ENCODE measurements at places on chromosomes 2 and 18.

- no peak for DNase-seq
Observed at GRCh38 chr2:19714926-19715325, 186.9 kb downstream of the TTC32 start.

DNA sequence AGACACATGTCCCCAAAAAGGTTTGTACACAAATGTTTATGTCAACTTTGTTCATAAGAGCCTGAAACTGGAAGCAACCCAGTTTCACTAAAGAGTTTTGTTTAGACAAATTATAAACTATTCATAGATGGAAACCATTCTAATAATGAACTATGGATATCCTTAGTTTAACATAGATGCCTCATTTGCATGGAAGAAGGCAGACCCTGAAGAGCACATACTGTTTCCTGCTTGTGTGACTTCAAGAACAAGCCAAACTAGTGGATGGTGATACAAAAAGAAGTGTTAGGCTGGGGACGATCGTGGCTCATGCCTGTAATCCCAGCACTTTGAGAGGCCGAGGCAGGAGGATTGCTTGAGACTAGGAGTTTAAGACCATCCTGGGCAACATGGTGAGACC is 48.1 kb downstream of the ACOXL start:
- no peak for DNase-seq

- DNase-seq, result no peak
Observed at GRCh38 chr2:74036450-74037195, 51.9 kb downstream of the TET3 start.

- DNase-seq, result no peak
Observed at GRCh38 chr18:63128237-63128974, 191.2 kb downstream of the BCL2 start.
